CD4-positive, alpha-beta T cell treated with Interleukin-15 for 4 hours (primary cell): ENCODE measurements at places on chromosomes 1 and 21.

- DNase-seq, result no peak
Measured at GRCh38 chr1:243658594-243659105, 191.4 kb downstream of the AKT3 start.

- DNase-seq, result no peak
Measured at GRCh38 chr1:90200646-90201205, 205.8 kb downstream of the ZNF326 start.

DNA sequence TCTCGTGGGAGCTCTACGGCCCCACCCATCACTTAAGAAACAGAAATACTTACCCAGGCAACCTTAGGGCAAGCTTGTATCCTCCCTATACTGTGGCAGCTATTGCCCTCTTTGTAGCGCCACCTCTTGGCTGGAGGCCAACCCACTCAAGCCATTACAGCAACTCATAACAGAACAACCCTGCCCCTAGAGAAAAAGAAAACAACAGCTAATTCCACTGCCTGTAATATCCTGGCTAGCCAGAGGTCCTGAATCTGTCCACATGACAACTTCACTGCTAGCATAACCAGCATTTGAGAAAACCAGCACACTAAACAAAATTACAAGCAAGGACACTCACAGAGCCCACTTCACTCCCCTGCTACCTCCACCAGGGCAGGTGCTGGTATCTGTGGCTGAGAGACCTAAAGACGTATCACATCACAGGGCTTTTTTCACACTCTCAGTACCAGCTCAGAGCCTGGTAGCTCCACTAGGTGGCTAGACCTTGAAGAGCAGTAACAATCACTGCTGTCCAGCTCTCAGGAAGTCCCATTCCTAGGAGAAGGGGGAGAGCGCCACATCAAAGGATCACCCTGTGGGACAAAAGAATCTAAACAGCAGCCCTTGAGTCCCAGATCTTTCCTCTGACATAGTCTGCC, 14.5 kb upstream of the MX1 start:
- no peak for DNase-seq

DNA sequence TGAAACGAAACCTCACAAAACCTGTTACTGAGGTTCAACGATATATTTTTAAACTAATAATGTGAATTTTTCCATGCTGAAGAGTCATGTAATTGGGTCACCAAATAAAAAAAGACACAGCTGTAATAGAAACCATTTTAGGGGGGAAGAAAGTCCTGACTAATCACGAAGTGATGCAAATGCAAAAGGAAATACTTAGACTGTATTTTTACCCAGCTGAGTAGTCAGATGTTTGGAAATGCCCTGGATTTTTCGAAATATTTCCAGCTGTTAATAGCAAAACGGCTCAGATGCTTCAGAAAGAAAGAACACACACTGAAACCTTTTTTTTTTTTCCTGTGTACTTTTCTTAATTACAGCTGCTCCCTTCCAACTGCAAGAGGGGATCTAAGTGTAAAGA, 210.3 kb downstream of the SETD4 start:
- DNase-seq, result no peak
